NCI-H446 treated with DMSO at 0.1 percent for 48 hours (cell line): ENCODE measurements at places on chromosomes 13 and 19.

DNA sequence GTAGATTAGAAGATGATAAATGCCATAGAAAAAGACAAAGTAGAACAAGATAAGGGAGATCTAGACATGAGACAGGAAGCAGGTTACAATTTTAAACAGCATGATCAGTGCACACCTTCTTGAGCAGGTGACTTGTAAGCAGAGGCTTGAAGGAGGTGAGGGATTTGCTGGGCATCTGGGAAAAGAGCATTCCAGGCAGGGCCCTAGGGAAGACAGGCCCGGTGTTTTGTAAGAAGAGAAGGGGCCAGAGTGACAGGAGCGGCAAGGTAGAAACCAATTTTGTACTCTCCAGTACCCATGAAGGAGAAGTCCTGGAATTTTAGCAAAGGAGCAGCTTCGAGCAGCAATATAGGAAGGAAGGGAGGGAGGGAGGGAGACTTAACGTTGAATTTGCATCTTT is 296.5 kb downstream of the MZT1 start:
- DNase-seq = no peak

DNA sequence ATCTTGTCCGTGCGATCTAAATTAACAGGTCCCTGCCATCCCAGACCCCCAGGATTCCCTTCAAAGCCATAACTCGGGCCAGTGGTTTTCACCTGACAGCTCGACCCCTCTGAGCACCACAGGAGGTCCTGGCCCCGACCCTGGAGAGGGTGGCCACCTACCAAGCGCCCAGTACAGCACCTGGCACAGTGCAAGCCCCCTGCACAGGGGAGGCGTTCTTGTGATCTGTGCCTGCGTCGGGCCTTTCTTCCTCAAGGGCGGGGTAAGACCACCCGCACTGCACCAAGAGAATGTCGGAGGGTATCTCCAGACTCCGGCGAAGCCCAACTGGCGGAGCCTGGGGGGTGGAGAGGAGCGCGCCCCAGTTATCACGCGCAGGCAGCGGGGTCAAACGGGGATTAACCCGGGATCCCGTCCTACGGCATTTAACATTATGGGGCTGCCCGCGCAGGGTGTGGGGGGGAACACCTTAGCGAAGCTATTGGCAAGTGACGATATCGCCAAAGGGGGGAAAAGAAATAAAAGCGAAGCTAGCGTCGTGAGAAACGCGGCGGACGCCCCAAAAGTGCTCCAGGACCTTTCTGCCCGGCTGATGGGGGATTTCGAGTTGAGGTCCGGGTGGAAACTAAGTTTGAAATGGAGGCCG is 1.3 kb upstream of the HNRNPL start:
- DNase-seq = no peak

GRCh38 chr13:75889427-75889826 is 253.3 kb downstream of the LMO7 start:
- DNase-seq = no peak

DNA sequence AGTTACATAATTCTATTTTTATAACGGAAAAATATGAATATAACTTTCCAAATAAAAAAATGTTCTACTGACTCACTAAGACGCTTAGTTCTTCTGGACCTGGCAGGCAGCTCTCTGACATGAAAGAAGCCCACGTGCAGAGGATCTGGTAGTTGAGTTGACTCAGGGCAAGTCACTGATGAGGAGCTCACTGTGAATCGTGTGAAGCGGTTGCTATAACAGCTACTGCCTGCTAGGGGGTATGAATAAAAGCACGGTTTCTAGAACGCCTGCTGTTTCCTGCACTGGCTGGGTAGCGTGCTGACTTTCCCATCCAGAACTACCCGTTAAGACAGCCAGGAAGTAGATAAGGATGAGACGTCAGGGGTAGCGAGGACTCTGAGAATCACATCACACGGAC is 54.7 kb upstream of the WASF3 start:
- DNase-seq = no peak

- DNase-seq = no peak
Measured at GRCh38 chr19:51722492-51722891, 1.3 kb downstream of the HAS1 start.

- no peak for DNase-seq
Measured at GRCh38 chr19:7528522-7529245, 6.3 kb downstream of the MCOLN1 start.

GRCh38 chr13:65653613-65654012 is 1576.5 kb downstream of the PCDH9 start:
- DNase-seq = no peak

DNA sequence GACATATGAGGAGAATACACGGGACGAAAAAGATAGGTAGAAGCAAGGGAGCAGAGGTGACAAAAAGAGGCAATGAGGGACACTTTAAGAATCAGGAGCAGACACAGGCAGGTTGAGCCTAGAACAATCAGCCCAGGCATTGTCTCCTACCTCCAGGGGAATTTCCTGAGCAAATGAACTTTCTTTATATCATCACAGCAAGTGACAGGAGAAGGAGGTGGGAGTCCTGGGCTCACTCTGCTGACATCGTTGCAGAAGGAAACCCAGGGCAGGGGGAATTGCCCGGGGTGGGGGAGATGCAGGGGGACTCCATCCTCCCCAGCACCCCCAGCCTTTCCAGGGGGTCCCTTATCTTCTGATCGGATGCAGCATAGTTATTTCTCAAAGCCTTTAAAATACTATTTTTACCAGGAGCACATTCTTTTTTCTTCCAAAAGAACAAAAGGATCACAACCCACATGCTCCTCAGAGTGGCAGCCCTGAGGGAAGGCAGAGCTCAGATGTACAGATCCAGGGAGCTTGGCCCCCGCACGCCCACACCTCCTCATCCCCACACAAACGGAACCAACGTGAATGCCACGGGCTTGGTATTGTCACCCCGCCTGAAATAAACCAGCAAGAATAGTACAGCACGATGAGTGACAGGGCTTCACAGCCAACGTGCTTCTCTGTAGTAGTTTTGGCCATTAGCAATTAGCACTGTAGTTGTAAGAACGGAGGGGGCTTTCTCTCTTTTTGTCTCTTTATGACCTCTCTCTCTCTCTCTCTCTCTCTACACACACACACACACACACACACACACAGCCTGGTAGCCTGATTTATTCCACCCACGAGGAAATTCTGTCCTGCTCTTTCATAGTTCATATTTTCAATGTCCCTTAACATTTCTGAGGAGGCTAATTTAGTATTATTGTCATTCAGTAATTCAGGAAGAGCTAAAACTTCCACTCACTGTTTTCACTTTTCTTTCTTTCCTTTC is 169.5 kb upstream of the UBL3 start:
- no peak for DNase-seq

DNA sequence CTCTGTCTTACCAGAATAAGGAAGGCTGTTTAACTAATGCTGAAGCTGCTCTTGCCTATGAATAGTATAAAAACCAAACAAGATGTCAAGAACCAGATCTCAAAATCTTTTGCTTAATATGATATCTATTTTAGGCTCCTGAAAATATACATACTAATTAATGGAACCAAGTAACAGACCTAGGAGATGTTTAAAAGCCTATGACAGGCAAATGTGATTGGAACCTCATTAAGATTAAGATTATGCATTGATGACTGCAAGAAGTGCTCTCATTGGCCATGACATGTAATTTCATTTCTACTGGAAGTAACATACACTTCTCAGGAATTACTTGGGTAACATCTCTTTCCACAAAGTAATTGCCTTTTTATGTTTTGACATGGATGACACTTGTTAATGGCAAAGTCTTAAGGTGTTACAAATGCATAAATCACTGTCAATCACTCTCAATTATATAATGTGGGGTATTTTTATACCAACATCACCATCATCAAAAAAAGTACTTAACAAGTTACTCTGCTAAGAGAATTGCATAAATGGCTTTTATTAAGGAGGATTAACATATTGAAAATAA is 326.9 kb upstream of the MIR17HG start:
- DNase-seq = no peak

GRCh38 chr19:7831452-7831851 is 1.4 kb downstream of the EVI5L start:
- no peak for DNase-seq

DNA sequence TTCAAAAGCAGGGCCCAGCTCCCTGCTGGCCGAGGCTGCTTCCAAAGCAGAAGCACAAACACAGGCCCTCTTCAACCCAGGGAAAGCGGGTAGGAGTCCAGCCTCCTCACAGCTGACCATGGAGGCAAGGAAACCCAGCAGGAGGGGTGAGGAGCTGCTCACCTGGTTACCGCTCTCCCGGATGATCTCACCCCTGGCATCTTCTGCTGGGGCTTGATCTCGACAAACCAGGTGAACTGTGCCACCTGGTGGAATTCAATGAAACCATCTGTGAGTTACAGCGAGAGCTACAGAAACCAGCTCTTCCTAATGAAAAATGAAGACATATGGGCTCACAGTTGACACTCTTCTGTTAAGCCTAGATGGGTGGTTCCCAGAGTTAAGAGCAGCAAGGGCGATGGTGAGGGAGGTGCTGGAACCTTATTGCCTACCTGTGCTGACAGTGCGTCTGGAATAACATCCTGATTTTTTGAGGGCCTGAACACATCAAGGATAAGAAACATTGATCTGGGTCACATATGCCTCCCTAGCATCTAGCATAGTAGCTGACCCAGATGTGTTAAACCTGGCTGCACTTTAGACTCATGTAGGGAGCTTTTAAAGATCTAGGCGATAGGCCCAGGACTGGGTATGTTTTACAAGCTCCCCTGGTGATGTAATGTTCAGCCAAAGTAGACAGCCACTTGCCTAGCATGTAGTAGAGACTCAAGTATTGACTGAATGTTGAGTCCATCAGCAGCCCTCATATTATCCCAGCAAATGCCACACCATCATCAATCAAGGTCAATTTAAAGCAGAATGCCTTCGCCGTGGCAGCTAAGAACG is 6.1 kb downstream of the DHRS12 start:
- DNase-seq = peak; percentile 49

GRCh38 chr13:111461445-111462149 is 141.2 kb downstream of the TEX29 start:
- no peak for DNase-seq

DNA sequence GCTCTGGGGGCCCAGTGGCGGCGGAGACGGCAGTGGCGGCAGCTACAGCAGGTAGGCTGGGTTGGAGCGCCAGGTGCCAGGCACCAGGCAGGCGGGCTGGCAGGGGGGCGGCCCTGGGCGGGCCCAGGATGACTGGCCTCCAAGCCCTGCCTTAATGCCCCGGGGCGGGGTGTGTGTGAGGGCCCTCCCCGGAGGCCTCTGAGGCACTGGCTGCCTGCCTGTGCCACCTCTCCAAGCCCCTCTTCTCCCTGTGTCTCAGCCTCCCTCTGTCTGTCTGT is at the start of gene KLK11:
KLK11 (minus strand) TSS at position 63 of the 278 bp plus-strand sequence. CDS start 985 bp downstream, outside the sequence.
- no peak for DNase-seq

- no peak for DNase-seq
Measured at GRCh38 chr13:73985783-73986182, 148.4 kb downstream of the KLF12 start.

- peak; percentile 15 for DNase-seq
Measured at GRCh38 chr13:22194106-22194805, 523.4 kb downstream of the FGF9 start.

GRCh38 chr19:12881172-12881808 is at the start of gene DNASE2:
DNASE2 (minus strand) TSS chr19:12881449; CDS start chr19:12881375, 74 bp downstream.
- peak; percentile 95 for DNase-seq

DNA sequence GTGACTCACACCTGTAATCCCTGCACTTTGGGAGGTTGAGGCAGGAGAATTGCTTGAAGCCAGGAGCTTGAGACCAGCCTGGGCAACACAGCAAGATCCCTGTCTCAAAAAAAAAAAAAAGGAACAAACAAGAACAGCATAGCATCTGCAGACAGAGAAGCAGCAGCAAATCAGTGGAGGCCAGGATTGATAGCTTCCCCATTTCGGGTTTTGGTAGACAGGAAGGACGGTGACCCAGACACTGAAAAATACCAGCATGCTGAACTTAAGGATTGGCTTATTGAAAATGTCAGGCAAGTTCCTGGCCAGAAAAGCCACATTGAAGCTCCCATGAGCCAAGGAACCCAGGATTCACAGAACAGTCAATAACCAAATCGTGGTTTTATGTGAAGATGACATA is 3.0 kb downstream of the ZNF490 start:
- DNase-seq = no peak

DNA sequence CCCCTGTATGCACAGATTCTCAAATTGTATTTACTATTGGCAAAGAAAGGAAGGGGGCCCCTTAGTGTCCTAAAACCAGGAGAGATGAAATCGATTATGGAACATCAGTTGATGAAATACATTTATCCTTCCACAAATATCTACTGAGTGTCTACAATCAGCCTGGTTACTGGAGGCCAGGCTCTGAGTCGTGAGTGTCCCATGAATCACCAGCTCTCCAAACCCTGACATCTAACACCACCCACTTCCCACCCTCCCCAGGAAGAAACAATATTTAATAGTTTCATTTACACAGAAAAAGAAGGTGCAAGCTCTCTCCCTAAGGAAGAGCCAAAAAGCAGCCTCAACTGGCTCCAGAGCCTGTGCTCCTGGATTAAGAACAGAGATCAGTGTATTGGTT is 25.2 kb downstream of the KCTD15 start:
- no peak for DNase-seq

- DNase-seq = no peak
Measured at GRCh38 chr13:90769387-90769786, 578.1 kb upstream of the MIR17HG start.

- no peak for DNase-seq
Measured at GRCh38 chr13:113967206-113967720, 6.6 kb downstream of the C13orf46 start.

DNA sequence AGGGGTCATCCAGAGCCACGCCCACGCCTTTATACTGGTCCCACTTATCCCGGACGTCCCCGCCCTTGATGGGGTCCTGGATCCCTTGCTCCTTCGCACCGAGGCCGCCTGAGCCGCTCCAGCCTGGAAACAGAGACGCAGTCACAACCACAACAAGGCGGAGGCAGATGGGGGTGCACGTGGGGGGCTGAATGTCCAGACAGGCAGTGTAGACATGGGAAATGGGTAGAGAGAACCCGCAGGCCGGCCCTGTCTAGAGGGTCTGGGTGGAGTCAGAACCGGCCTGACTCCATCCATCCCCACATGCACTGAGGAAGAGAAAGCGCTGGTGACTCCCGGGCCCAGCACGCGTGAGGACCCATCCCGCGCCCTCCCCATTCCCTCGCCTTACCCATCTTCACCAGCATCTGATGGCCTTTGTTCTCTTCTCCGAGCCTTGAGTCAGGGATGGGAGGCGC is 23.0 kb downstream of the CHERP start:
- no peak for DNase-seq

- DNase-seq = no peak
Measured at GRCh38 chr19:45050036-45050435, 11.2 kb downstream of the CLASRP start.

- DNase-seq = no peak
Measured at GRCh38 chr19:588741-589692, 664 bp upstream of the HCN2 start.

GRCh38 chr19:6590827-6591319 is at the start of gene CD70:
CD70 (minus strand) TSS chr19:6591150; CDS start chr19:6591002, 148 bp downstream.
- DNase-seq = no peak

DNA sequence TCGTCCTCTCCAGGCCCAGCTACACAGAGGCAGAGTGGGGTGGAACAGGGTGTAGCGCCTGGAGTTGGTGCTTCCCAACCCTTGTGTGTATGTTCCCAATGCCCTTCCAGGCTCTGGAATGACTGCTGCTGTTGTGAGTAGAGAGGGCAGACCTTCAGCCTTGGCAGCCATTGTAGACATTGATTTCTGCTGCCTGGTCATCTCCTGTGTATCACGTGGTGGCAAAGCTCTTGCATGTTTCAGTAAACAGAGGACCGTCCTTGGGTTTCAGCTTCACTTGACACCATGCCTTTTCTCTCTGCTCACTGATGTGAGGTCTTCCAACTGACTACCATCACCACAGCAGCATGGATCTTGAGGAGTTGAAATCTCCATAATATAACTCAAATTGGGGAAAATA is 397.9 kb downstream of the COG6 start:
- DNase-seq = no peak

- DNase-seq = no peak
Measured at GRCh38 chr19:50548191-50549058, 19.8 kb downstream of the LRRC4B start.
